ENCODE measurements at places on chromosomes 1 and 21. TPM values are rescaled to one million over a fixed set of nuclear protein-coding genes. Genes with fewer than 3 reads are reported as not detected.
A peak's percentile ranks its signal among the peaks of the same experiment; 100 is the strongest.

DNA sequence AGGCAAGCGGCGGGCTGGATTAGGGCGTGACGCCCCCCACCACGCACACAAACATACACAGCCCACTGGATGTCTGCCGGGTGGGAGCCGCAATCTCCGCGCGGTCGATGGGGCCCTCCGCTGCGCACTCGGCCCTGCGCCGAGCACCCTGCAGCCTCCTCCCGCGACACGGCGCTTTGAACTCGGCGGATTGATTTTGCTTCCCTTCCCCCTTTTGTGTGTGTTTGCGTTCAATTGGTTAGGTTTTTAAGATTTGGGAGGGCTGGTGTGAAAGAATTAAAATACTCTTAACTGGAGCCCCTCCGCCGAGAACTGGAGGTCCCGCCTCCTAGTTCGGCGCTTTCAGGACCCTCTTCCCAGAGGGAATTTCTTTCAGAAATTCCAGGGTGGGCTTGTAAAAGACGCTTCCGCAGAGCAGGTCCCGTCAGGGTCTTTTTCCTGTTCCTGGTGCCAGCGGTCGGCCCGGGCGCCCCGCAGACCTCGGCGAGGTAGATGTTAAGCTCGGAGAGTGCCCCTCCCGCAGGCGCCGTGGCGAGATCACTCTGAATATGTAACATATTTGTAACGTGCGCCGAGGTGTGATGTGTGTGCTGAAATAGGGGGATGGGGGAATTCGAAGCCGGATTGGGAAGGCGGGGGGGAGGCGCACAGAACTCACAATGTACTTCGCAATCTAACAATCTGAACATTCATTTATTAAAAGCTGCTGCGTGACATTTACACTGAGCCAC, 8.0 kb upstream of the BARHL2 start:
- no peak for DNase-seq

DNA sequence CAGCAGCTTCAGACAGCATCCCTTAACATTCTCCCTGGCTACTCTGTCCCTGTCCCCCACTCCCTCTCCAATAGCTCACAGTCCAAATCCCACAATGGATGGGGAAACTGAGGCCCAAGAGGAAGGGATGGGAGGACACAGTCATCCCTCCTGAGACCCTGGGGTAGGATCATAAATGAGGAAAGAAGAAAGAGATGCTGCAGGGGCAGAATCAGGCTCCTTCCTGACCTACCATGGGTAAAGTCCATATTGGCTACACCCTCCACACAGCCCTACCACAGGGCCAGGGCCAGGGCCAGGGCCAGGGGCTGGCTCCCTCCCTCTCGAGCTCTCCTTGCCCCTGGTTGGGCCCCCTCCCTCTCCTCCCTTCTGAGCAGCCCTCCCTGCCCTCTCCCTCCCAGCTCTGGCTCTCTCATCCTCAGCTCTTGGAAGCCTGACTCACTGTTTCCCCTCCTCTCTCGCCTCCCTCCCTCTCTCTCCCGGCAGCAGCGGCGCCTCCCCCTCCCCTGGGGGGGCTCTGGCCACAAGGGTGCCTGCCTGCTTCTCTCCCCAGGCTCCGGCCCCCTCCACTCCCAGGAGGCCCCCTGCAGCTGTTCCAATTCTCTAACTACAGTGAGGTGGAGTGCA, 4.9 kb downstream of the AHDC1 start:
- peak; percentile 67 for DNase-seq

GRCh38 chr21:25733859-25734653, 648 bp downstream of the ATP5PF start:
- DNase-seq: peak; percentile 15

- no peak for DNase-seq
These were observed 18.5 kb upstream of the LRRN2 start for GRCh38 chr1:204703826-204704612.

DNA sequence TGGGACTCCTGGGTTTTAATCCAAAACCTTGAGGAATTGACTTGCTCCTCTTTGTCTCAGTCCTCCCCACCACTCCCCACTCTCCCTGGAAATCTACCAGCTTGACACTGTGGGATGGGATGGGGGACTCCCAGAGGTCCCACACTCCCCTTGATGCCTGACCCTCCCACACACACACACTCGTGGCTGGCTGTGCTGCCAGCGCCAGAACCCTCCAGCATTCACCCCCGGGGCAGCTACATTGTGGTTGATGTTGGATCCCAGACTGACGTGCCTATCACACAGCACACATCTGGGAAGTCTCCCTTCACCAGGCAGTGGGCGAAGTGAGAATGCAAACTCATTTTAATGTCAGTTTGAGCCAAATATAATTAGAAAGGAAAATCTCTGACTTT, 10.0 kb downstream of the KIRREL1 start:
- peak; percentile 57 for DNase-seq

GRCh38 chr1:115790356-115790755, 21.8 kb upstream of the CASQ2 start:
- DNase-seq: no peak

DNA sequence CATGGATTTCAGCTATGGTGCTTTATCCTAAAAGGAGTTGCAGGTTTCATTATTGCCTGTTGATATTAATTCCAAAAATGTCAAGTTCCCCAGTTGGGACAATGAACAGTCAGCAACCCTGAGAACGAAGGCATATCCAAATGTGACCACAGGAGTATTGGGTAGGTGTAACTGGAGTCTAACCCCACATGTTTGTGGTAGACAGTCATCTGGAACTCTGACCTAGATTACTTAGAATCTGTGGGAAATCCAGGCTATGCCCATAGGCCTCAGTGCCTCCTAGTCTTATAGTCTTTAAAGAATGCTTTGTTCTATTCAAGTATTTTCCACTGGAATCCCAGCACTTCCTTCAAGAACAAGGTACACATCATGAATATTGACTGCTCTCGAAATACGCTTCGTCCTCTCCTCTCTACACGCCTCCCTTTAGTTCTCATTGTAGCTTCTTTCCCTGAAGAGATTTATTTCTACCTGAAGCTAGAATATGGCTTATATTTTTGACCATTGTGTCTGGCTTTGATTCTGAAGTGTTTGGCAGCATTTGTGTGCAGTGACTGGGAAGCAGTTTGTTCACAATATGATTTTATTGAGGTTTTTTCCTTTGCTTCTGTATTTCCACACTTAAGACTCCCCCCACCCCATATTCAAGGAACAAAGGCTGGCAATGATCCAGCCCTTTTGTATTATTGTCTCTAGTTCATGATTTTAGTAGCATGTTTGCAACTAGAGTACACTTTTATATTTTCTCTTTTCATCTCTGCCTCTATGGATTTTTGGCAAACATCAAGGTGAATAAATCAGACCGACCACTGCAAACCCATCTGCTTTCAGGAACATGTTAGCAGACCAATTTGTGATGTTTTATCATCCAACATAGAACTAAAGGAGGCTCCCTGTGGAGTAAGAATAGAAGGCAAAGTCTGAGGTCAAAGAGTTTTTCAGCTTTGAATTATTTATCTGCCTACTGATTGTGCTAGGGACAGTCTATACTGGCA, 178.6 kb downstream of the GPR52 start:
- peak; percentile 43 for DNase-seq

GRCh38 chr1:9013819-9014218, 12.4 kb downstream of the SLC2A7 start:
- DNase-seq: no peak

GRCh38 chr1:157478030-157478429, 74.3 kb downstream of the FCRL5 start:
- no peak for DNase-seq

DNA sequence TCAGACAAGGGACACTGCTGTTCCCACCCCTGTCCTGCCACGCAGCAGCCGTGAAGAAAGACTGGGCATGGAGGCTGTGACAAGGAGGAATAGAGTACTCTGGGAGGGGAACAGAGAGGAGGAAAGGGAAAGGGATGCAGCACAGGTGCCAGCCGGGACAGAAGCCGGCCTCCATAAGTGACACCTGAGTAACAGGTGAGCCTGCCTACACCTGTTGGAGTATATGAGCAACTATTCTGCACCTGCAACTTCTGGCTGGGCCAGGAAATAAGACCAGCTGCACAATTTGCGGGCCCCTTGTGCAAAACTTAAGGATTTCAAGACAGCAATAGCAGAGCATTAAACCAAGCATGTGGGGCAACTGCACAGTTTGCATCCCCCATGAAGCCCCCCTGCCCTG, 72.5 kb upstream of the GOLT1A start:
- no peak for DNase-seq

- no peak for DNase-seq
These were observed 533.1 kb downstream of the KIF26B start for GRCh38 chr1:245687636-245688535.

DNA sequence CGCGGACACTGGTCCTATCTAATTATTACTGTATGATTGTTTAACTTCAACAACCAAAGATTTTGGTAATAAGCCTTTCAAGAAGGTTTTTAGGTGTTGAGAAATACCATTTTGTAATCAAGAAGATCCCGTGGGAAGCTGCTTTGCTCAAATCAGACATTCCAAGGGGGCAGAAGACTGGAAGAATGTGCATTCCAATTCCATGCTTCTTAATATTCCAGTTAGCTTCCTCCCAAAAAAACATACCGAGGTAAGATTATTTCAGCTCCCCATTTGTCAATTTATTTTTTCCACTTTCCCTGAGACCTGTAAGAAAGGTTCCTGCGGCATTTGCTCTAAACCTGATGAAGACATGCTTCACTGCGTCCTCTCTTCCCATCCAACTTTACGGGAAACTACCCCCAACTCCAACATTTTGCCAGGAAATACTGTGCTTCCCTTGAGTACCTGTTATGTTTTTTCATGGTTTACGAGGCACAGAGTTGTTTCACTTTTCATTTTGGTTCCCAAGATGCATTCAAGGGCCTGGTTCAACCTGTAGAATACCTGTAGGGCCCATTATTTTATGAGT, 4.1 kb downstream of the CNN3 start:
- DNase-seq: peak; percentile 22

- no peak for DNase-seq
These were observed 8.1 kb downstream of the RERE start for GRCh38 chr1:8809342-8809736.

DNA sequence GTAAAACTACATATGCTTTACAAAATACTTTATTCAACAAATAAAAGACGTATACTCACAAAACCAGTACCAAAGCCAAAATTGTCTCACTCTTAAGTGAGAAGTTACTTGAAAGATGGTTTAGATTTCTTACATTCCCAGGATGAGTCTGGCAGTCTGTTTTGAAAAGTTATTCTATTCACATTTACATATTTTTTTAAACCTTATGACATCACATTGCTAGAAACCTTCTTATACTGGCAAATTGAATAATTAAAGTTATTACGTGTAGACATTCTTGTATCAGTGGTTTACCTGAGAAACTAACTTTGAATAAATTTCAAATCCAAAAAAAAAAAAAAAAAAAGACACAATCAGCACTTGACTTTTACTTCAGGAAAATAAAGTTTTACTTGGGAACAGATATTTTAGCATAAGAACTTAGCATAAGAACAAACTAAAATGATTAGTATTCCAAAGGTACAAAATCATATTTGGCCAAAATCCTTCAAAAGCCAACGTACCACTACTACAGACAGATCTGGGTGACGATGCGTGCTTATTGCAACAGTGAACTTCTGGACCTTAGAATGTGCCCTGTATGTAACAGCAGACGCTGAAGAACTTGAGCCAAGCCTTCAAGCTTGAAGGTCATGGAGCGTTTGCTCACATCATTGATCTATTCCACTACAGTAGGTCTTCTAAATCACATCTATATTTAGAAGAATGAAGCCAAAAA, 2.5 kb downstream of the CDC42BPA start:
- DNase-seq: peak; percentile 30

GRCh38 chr1:51421964-51422363, 91.6 kb upstream of the TTC39A start:
- peak; percentile 35 for DNase-seq

DNA sequence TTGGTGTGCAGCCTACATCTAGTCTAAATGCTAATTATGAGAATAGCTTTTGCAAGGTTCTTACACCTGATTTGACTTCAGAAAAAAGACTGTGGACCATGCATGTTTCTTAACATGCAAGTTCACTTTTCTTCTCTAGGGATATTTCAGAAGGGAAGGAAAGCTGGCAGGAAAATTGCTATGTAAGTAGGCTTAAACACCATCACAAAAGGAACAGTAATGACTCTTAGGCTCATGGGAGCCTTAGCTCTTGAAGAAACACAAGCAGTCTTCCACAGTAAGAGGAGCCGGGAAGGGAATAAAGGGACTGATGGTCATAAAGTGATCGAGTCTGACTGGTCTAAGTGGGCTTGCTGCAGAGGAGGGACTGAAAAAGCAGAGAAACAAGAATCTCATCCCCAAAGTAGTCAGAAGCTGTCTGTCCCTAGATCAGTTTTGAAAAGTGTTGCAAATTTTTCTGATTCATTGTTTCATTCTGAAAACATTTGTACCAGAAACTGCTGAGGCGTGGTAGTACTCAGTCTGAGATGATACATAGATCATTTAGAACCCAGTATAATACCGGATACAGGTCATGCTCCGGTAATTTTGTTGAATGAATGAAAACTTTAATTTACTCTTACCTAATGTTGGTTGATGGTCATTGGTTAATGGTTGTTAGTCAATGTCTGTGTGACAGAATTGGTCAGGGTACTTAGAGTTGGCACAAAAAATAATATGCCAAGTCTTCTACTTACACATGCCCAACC, 40.9 kb downstream of the SMYD2 start:
- no peak for DNase-seq

DNA sequence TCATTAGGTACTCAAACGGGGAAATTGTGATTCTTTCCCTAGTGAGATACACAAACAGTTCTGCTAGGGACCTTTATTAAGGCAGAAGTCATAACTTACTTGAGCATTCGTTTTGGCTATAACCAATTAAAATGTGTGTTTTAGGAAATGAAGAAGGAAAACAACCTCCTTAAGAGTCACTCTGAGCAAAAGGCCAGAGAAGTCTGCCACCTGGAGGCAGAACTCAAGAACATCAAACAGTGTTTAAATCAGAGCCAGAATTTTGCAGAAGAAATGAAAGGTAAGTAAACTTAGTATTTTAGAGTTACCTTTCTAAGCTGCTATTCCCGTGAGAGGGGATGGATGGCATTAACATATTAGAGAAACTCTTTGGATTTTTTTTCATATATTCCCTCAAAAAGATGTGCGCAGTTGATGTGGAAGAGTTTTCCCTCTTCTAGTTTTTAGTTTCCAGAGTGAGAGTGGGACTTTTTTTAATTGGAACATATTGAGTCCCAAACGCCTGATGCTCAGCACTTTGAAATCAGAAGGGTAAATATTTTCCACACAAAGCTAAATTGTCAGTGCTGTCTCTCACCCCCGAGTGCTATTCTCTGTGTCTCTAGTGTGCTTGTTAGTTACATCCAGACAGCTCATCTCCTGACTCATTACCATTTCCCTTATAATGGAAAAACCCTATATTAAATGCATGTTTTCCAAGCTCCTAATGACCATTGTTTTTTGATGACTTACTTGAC, 34.9 kb downstream of the CENPF start:
- peak; percentile 58 for DNase-seq

DNA sequence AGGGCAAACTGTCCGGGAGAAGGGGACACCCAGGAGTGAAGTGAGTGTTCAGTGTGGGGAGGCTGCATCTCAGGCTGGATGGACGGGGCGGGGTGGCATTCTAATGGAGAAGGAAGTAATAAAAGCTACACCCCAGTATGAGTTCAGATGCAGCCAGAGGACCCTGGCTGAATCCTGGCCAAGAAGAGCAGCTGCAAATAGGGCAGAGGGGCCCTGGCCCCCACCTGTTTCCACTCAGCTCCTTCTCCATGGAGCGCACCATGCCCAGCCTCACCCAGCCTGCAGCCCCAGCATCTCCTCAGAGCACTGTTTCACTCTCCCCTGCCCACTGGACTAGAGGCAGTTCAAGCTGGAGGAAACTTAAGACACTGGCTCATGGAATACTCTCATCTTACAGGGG, 46.4 kb downstream of the KCND3 start:
- no peak for DNase-seq

The NBPF26 gene
- total RNA-seq: 18.8 TPM

The NPR1 gene
- total RNA-seq: not detected

The PLD5 gene
- not detected for total RNA-seq

The IQCC gene
- 1.9 TPM for total RNA-seq

The ANKRD34A gene
- 12.9 TPM for total RNA-seq

All from HFFc6 (cell line).